ENCODE measurements at places on chromosomes 7 and 10.

- no peak for DNase-seq
Measured at GRCh38 chr7:64879086-64879730, 23.9 kb upstream of the ZNF273 start.

DNA sequence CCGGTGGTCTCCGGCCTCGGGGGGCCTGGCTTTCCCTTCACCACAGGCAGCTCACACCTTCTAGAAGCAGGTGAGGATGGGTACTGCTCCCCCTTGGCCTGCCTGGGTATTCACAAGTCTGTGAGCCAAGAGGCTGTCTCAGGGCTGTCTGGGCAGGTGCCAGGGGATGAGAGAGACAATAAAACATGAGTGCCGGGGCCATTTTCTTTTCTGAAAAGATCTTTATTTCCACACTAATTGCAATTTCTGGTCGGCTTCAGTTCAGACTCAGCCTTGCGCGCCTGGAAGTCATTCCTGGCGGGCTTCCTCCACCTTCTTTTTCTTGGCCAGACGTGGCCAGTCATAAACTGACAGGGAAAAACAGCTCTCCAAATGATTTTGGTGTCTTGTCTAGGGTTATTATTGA, 171.2 kb downstream of the ARHGAP12 start:
- no peak for DNase-seq

GRCh38 chr10:112296908-112297331, 13.7 kb downstream of the TECTB start:
- DNase-seq: no peak

- DNase-seq: peak; percentile 89
Measured at GRCh38 chr10:33143160-33143728, 185.2 kb upstream of the ITGB1 start.

GRCh38 chr10:65846541-65846940, 1079.3 kb upstream of the LRRTM3 start:
- no peak for DNase-seq

- DNase-seq: no peak
Measured at GRCh38 chr10:5443429-5443828, 31.1 kb downstream of the NET1 start.

DNA sequence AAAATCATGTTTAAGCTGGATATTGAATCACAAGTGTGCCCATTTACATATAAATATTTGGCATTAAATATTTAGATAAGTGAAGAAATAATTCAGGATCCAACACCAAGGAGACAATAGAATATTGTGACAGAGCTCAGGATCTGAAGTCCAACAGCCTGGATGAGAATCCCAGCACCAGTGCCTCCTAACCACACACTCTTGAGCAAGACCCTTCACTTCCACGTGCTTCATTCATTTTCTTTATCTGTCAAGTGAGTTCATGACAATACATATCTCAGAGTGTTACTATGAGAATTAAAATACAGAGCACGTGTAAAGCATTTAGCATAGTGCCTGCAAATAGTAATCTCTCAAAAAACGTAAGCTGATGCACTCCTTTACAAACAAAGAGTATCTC, 78.4 kb upstream of the IKZF1 start:
- DNase-seq: no peak

DNA sequence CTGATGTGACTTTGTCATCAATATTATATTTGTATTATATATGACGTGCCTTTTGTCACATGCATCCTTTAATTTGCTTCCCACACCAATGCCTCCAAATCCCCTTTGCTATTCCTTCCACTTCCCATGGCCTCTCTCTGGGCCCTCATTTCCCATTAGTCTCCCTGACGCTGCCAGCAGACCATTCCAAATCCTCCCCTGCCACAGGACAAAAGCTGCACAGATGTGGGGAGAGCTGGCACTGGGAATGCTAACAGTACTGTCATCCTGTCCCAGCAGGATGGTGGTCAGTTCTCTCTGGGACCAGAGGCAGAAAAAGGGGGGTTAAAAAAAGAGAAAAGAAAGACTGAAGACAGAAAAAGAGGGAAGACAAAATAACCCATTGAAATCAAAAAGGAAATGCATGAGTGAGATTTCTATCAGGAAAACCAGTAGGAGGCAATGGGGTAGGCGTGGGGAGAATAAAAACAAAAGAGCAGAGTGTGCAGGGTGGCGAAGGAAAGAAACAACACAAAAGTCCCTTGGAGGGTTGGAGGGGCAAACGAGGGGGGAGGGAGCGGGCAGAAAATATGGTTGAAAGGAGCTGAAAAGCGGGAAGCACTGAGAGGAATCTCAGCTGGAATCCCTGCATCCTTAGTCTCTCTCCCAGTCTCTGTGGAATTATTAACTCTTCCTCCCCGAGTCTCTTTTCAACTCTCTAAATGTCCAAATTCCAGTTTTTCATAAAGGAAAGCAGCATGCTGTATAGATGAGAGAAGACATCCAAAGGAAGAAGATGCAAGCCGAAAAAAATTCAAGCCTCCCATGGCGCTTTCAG, 59.2 kb upstream of the PTN start:
- DNase-seq: no peak

DNA sequence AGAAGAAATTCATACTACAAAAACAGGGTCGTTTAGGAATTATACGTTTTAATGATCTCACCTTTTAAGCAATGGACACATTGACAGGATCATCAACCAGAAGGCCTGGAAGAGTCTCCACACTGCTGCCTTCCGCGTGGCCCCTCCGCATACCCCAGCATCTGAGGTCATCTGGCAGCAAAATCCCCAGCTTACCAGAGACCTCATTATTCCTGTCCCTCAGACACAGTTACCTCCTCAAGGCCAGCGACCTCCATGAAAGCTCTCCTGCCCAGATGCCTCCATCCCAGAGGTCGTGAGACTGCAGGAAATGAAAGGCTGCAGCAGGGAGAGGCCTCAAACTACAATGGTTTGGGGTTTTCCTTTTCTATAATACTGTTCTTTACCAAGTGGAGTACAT, 14.8 kb upstream of the GSAP start:
- no peak for DNase-seq

DNA sequence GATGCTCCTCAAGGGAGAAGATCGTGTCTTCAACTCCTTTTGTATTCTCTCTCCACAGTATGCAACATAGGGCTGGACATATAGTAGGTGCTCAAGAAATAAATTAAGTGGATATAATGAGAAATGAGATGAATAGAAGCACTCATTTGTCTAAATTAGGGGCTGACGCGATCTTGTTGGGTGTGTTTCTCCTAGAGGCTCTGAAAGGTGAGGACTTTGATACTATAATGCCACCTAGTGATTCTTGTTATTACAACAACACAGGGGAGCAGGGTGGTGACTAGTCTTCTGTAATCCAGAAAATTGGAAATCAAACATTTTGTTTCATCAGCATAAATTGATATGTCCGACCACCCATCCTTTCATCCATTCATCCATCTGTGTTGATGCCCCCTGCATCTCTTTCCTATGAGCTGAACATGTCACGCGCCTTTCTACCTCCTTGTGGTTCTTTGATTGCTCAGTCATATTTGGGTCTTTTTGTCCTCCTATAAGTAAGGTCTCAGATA, 3.5 kb upstream of the CFAP58 start:
- DNase-seq: peak; percentile 86
